Tibial nerve (tissue), 4 donors: ENCODE measurements at places on chromosomes 3 and 15.

DNA sequence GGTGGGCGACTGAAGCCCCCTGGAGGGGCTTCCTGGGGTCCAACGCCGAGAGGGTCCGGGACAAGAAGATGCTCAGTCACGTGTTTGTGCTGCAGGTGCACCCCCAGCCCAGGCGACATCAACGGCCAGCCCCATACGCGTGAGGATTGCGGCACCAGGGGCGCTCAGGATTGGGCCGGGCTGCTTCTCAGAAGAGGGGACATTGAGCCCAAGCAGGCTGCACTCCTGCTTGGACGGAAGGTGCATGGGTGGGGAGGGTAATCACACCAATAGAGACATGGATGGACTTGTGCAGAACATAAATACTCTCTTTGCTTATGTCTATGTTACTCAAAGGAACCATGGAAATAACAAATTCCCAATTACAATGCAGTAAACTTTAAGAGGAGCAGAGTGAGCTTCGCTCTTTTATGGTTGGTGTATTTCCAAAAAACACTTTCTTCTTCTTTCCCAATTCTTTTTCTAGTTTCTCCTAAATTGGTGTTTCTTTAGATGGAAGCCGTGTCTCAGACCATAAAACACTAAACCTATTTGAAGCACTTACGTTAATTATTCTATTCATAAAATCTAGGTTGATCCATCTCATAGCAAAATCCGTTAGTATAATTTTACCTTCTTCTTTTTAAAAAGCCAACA, 182.7 kb downstream of the GOLGA6L6 start:
- no peak for DNase-seq

- peak; percentile 98 for DNase-seq
Measured at GRCh38 chr15:39580117-39580484, 778 bp upstream of the THBS1 start.

GRCh38 chr15:93372208-93372864, 283.3 kb upstream of the RGMA start:
- DNase-seq = no peak

- DNase-seq = no peak
Measured at GRCh38 chr3:127419641-127420553, 132.1 kb upstream of the PRR20G start.

DNA sequence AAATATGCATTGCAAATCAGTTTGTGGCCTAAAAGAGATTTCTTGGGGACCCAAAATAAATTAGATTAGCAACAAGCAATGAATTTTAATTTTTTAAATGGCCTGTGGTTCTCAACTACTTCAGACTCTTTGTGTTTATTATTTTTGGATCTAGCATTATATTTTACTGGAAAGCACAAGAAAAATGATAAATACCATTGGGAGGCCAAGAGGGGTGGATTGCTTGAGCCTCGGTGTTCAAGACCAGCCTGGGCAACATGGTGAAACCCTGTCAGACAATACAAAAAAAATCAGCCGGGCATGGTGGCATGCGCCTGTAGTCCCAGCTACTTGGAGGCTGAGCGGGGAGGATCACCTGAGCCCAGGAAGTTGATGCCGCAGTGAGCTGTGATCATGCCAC, 13.6 kb downstream of the LACTB start:
- no peak for DNase-seq

DNA sequence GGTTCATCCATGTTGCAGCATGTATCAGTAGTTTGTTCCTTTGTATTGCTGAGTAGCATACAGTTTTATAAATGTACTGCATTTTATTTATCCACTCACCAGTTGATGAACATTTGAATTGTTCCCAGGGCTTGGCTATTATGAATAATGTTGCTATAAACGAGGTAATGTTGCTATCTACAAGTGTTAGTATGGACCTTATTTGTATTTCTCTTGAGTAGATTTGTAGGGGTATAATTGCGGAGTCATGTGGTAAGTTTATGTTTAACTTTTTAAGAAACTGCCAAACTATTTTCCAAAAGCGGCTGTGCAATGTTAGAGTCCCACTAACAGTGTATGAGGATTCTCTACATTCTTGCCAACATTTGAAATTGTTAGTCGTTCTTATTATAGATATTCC, 13.0 kb downstream of the GPR160 start:
- no peak for DNase-seq

- no peak for DNase-seq
Measured at GRCh38 chr3:65265942-65266590, 578.3 kb upstream of the ADAMTS9 start.

GRCh38 chr3:87161013-87161412, 66.1 kb upstream of the CHMP2B start:
- DNase-seq = no peak

- no peak for DNase-seq
Measured at GRCh38 chr3:50378024-50378423, 18.7 kb upstream of the TMEM115 start.

GRCh38 chr3:33041909-33042308, 55.0 kb downstream of the GLB1 start:
- no peak for DNase-seq

- no peak for DNase-seq
Measured at GRCh38 chr15:62619526-62619925, 423.0 kb upstream of the TPM1 start.

DNA sequence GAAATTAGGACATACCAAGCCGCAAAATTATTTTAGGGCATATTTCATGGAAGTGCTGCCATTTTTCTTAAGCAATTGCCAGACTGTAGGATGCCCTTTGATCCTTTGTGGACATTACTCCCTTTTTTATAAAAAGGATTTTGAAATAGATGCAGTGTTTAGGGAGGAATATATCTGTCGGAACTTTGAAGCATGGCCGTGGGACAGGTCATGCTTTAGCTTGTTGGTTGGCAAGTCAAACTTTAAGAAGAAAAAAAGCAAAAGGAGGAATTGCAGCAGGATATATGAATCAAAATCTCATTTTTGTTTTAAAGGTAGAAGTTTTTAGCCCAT, 122.1 kb downstream of the MCTP2 start:
- DNase-seq = no peak

DNA sequence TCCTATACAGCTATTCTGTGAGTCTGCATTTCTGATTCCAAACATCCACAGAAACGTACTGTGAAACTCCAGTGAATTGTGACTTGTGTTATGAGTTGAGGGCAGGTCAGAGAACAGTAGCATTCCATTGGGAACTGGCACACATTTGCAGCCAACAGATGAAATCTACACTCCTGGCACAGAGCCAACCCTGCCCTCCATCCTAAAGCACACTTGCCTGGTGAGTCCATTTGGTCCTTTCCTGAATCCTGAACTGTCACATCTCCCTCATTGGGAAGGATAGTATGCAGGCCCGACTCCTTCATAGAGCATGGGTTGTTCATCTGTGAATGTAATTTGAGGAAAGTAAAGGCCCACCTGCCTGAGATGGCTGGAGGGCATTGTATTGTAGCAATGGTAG, 314.3 kb upstream of the RASGRP1 start:
- DNase-seq = no peak

GRCh38 chr3:54086652-54087405, 35.5 kb upstream of the CACNA2D3 start:
- no peak for DNase-seq

DNA sequence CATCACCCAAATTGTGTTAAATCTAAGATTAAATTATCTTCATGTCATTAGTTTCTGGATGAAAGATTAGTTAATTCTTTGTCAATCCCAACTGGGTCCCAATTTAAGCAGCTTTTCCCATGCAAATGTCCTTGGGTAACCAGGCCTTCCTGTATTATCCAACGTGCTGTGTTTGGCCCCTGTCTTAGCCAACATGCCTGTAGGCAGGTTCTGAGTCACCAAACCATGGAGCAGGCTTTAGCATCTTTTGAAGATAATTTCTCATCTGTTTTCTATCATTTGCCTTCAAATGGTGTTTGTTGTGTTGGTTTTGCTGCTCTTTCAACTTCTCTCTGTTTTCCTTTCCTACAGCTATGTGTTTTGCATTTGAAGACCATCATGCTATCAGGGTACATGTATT, 216.2 kb downstream of the ITPR1 start:
- no peak for DNase-seq

DNA sequence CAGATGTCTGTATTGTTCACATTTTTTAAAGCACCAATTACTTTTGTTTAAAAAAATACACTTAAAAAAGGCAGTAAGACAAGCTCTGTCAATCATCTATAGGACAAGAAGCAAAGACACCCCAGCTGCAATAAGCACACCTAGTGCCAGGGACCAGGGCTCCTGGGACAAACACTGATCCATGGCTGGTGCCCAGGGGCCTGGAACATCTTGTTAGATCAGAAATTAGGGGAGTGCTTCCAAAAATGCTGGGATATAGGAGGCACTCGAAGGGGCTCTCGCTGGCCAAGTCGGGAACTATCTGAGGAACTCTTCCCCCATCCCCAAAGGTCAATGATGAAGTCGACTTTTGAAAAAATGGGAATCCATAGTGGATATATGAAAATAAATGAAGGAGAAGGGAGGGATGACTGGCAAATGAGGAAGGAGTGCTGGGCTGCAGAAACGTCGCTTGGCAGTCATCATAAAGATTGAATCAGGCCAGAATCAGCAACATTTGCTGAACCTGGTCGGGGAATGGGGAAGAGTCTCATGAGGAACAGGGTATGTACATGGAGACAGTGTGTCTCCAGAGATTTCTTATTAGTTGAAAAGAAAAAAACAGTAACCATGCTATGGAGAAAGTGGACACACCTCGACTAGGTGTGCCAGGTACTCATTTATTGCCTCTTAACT, 28.5 kb downstream of the TSPAN3 start:
- DNase-seq = no peak

GRCh38 chr15:73258271-73259108, 110.3 kb downstream of the HCN4 start:
- no peak for DNase-seq

DNA sequence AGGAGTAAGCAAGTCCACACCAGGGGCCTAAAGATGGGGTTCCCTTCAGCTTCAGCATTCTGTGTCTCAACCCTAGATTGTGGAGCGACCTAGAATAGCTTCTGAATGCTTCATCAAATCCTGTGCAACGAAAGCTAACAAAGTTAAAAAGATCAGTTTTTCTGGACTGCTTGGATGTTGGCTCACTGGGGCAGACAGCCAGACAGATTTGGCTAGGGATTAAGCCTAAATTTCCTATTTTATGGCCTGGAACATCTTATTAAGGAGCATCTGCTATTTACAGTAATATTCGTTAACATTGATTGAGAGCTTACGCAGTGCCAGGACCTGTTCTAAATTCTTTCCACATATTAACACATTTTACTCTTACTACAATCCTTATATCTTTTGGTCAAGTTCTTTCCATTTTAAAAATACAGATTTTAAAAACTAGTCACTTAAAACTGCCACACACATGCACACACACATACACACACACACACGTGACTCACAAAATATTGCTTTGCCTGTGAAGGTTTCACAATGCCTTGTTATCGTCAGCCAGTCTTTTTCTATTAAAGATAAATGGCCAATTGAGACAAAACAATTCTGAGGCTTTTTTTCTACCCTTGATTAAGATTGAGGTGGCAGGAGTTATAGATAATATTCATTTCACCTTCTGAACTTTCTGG, 173.3 kb upstream of the SNTN start:
- DNase-seq = no peak

GRCh38 chr3:7695049-7695448, 806.6 kb upstream of the LMCD1 start:
- DNase-seq = no peak

GRCh38 chr15:63852407-63852806, 18.7 kb upstream of the HERC1 start:
- DNase-seq = no peak

DNA sequence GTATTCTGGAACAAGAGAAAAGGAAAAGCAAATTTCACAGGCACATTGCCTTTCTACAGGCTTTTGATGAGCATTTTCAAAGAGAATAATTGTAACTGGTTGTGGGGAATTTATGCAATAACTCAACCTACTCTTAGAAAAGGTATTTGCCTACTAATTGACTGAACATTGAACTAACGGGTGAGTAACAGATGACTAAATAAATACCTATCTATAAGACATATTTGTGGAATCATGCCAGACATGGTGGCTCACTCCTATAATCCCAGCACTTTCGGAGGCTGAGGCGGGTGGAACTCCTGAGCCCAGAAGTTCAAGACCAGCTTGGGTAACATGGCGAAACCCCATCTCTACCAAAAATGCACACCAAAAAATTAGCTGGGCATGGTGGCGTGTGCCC, 367.7 kb downstream of the CGGBP1 start:
- no peak for DNase-seq

GRCh38 chr3:58706395-58707167, 40.0 kb upstream of the FAM3D start:
- DNase-seq = no peak
